ENCODE measurements at places on chromosomes 2 and 18.

- no peak for DNase-seq
Measured at GRCh38 chr2:24365826-24366225, 5.5 kb upstream of the ITSN2 start.

GRCh38 chr18:27838225-27838624 lies 338.7 kb downstream of the CDH2 start:
- no peak for DNase-seq

DNA sequence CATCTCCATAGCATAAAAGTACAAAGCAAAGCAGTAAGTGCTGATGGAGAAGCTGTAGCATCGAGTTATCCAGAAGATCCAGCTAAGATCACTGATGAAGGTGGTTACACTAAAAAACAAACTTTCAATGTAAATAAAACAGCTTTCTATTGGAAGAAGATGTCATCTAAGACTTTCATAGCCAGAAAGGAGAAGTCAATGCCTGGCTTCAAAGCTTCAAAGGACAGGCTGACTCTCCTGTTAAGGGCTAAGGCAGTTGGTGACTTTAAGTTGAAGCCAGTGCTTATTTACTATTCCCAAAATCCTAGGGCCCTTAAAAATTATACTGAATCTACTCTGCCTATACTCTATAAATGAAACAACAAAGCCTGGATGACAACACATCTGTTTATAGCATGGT lies 44.0 kb downstream of the METTL8 start:
- DNase-seq = no peak

DNA sequence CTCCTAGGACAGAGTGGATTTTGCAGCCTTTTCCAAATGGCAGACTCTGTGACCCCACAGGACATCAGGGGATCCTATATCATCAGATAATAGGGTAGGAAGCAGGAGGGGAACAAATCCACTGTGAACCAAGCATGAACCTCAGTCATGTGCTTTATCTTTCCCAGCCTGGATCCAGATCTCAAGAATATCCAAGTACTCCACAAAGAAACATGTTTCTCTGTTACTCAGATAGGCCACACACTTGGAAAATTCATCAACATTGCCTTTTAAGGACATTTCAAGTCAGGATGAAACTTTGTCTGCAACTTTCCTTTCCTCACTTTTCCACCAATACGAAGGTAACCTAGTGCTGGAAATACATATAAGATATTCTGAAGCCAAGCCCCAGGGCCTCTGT lies 85.8 kb downstream of the RDH14 start:
- no peak for DNase-seq

DNA sequence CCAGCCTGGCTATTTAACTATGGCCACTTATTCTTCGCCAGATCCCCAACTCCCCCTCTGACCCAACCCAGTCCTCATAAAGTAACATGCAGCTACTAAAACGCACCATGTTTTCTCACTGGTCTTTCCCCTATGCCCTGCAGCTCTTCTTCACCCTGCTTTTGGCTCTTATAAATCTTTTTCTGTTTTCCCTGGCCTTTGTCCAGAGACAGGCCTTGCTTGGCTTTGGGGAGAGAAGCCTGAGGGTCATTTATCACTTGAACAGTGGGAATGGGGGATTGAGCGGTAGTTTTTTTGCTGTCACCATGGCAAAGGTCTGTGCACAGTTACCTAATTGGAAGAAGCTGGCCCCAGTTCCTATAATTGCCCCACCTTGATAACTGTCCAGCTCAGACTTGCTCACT lies 202.9 kb upstream of the NT5C1B start:
- no peak for DNase-seq

- no peak for DNase-seq
Measured at GRCh38 chr2:112045446-112046014, 9.5 kb upstream of the TMEM87B start.

- no peak for DNase-seq
Measured at GRCh38 chr2:118221536-118222272, 133.4 kb downstream of the INSIG2 start.

DNA sequence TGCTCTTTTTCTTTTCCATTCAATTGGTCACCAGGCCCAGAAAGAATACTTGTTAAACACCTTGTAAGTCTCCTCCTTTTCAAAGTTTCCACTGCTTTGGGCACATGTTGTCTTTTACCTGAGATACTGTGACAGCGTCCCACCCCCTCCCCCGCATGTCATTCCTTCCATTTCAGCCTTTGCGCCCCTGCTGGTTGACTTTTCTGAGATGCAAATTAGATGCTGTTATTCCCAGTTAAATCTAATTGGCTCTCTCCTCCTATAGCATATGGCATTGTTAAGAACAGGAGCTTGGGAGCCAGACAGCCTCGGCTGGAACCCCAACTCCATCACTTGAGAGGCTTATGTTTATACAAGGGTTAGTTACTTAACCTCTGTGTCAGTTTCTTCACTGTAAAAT lies 80.3 kb upstream of the GAREM1 start:
- DNase-seq = no peak

DNA sequence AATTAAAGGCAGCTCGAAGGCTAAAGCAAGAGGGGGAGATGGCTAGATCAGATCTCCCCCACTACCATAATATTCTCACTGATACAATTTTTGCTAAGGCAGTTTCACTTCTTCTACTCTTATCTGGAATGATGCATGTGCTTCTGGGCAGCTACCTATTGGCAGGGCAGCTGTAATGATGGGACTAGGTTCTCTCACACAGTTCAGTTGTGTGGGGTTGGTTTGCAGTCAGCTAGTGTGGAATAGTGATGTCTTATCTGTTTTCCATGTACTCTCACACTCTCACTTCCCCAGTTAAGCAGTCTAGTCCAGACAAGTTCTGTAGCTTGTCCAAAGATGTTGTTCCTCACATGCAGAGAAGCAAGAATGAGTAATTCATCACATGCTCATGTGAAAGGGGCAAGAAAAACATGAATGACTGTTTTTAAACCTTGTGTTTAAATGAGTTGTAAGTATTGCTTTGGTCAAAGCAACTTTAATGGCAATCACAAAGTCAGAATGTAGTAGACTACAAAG lies 836.1 kb downstream of the CBLN2 start:
- DNase-seq = no peak

- DNase-seq = no peak
Measured at GRCh38 chr2:29123617-29124349, 8.6 kb downstream of the CLIP4 start.

GRCh38 chr2:207621501-207622039 lies 3.6 kb downstream of the METTL21A start:
- no peak for DNase-seq

GRCh38 chr2:207474863-207475485 lies 54.8 kb upstream of the CREB1 start:
- no peak for DNase-seq

DNA sequence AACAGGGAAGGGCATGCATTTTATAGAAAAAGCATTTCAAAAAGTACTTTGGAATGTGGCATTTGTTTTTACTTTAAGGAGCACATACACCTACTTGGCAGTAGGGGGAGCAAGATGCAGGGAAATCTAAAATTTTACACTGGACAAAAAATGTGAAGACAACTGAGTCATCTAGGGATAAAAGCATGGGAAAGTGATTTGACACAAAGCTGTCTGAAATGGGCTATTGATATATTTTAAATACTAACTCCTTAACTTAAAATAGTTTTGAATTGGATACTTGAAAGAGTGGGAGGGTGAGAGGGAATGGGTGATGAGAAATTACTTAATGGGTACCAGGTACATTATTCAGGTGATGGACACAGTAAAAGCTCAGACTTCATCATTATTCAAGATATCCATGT lies 15.8 kb downstream of the TMEM200C start:
- DNase-seq = no peak

GRCh38 chr2:63740020-63740419 lies 101.7 kb upstream of the UGP2 start:
- no peak for DNase-seq

DNA sequence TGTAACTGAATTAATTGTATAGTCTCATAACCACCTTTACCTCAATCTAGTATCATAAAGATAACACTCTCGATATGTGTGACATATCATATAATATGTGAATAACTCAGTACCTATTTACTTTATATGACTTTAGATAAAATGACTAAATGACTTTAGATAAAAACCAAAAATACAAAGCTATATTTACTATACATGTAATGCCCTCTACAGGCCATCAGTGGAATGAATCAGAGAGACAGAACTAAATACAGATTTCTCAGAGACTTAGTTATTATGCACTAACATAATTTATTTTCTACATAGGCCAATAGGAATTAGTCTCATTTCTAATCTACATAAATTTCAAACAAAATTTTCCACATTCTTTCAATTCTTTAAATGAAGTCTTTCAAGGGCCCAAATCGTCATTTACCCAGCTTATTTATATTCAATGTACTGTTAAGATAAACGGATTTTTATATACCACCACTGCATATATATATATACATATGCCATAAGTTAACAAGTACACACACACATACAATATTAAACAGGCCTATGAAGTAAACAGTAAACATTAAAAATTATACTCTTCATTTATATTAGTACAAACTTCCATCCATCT lies 219.9 kb downstream of the EXOC6B start:
- DNase-seq = no peak

- no peak for DNase-seq
Measured at GRCh38 chr2:50514901-50515300, 517.0 kb downstream of the NRXN1 start.

DNA sequence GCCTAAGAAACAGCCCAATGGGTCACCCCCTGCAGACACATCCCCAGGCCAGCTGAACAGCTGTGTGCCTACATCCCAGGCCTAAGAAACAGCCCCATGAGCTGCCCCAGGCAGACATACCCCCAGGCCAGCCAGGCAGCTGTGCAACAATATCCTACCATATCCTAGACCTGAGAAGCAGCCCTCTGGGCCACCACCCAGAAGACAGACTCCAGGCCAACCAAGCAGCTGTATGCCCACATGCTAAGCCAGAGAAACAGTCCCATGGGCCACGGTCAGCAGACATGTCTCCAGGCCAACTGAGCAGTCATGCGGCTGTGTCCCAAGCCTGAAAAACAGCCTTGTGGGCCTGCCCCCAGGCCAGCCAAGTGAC lies 205.5 kb downstream of the ATAD2B start:
- no peak for DNase-seq

DNA sequence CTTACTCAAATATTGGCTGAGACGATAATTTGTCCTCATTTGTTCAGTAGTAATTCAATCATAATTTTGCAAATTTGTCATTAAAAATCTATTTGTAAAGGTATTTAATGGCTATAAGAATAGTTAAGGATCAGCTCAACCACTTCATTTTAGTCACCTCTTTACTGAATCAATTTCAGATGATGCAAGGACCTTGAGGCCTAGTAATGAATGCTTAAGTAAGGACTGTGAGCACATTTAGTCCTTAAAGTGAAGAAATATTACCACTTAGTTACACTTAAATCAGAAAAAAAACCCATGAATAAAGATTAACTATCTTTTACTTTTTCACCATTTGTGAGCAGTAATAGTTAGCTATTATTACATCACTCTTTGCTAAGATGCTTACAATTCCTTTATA lies 778.9 kb downstream of the CCDC85A start:
- no peak for DNase-seq

GRCh38 chr2:207819839-207820784 lies 50.4 kb upstream of the FZD5 start:
- DNase-seq = no peak

DNA sequence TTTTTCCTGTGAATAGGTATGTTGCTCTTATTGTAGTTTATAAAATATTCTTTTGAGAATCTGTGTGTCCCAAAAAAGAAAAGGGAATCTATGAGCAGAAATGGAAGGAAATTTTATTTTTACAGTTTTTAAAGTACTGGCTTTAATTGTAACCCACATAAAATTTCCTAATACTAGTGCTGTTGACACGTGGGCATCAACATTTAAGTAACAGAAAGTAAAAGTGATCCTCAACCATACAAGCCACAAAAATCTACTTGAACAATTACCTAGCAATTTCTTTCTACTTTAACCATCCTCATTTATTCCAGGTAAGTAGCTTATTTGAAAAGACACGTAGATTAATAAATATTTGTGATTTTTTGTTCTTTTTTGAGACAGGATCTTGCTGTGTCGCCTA lies 62.0 kb downstream of the MAP3K20 start:
- DNase-seq = no peak

All from stimulated activated CD8-positive, alpha-beta memory T cell treated with anti-CD3 and anti-CD28 coated beads, Interleukin-7, amount 100 ng/mL, for 1 hour (primary cell).